Stimulated activated CD8-positive, alpha-beta memory T cell treated with anti-CD3 and anti-CD28 coated beads, Interleukin-2, amount 100 ng/mL, for 1 hour (primary cell): ENCODE measurements at places on chromosomes 11 and 22.

DNA sequence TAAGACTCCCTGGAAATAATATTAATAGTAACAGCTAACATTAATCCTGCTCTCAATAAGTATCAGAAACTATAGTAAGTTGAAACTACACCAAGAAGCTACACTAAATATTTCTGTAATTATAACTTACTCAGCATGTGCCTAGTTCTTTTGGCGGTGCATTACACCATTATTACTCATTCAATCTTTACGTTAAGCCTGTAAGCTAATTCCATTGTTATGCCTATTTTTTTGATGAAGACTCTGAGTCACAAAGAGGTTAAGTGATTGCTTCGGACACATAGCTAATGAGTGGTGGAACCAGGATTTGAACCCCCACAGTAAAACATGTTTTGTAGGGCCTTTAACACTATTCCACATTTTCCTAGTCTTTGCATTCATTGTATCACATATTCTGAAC, 111.6 kb downstream of the RASSF10 start:
- DNase-seq, result no peak

DNA sequence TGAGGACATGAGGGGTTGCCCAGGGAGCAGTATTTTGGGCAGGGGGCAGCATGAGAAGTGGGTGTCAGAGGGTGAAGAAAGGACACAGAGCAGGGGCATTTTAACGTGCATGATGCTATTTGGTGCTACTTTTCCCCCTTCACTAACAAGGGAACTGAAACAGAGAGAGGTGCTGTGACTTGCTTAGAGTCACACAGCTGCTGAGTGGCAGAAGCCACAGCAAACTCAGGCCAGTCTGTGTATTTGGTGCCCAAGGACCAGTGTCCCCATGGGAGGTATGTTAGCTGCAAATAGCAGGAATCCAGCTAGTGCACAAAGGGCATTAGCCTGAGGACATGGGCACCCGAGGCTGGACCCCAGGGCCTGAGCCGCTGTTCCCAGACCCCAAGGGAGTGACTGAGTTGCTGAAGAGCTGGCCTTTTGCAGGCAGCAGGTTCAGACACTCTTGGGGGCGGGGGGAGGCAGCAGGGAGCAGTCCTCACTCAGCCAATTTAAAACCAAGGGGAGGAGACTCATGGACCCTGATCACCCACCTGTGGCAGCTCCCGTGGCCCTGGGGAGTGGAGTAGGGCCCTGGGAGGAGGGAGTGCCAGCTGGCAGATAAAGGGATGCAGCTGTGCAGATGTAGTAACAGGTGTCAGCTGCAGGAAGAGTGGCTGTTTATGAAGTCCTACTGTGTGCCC, 14.6 kb downstream of the PARVG start:
- no peak for DNase-seq

DNA sequence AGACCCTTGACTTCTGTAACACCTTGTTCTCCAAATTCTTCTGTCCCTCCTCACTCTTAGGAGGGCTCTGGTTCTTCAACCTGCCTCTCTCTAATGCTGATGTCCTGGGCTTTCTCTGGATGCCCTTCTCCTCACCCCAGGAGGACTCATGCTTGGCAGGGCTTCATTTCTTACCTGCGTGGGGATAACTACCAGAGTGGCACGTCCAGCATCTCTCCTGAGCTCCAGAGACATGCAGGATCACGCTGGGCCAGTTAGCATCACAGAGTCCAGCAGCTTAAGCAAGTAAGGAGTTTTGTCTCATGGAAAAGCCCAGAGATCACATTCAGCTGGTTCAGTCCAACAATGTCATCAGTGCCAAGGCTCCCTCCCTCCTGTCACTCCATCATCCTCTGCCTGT, 36.4 kb downstream of the RTL6 start:
- no peak for DNase-seq

DNA sequence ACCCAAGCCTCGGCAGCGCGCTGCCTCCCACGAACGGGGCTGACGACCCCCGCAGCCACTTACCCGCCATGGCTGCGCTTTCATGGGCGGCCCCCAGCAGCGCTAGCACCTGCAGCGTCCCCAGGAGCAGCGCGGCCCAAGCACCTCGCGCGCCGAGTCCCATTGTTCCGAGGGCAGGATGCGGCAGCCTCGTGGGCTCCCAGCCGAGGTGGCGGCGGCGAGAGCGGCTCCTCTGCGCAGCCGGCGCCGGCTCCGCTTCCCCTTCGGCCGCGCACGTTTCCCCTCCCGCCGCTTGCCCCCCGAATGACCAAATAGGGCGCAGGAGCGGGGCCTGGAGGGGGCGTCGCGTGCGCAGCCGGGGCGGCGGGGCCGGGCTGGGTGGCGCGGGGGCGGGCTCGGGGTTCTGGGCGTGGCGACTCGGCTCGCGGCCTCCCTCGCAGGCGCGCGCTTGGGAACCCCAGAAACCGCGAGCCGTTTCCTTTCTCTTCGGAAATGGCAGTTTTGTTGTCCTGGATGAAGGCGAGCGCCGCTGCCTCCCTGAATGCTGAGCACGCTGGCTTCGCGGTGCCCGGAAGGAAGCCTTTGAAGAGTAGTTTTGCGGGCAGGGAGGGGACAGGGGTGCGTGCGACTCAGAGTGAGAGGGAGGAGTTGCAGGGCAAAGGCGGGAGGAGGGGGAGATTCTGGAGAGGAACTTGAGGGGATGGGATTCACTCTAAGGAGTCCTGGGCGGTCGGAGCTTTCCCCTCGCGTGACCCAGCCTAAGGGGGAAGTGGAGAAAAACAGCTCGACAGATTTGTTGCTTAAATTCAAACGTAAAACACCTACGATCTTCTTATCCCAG, at the start of gene TMEM123:
TSS of gene TMEM123 (minus strand) at position 305 of the 841 bp plus-strand sequence. CDS start at position 163, 142 bp downstream.
- peak; percentile 82 for DNase-seq

- no peak for DNase-seq
Measured at GRCh38 chr11:10906521-10906920, 48.7 kb upstream of the ZBED5 start.

DNA sequence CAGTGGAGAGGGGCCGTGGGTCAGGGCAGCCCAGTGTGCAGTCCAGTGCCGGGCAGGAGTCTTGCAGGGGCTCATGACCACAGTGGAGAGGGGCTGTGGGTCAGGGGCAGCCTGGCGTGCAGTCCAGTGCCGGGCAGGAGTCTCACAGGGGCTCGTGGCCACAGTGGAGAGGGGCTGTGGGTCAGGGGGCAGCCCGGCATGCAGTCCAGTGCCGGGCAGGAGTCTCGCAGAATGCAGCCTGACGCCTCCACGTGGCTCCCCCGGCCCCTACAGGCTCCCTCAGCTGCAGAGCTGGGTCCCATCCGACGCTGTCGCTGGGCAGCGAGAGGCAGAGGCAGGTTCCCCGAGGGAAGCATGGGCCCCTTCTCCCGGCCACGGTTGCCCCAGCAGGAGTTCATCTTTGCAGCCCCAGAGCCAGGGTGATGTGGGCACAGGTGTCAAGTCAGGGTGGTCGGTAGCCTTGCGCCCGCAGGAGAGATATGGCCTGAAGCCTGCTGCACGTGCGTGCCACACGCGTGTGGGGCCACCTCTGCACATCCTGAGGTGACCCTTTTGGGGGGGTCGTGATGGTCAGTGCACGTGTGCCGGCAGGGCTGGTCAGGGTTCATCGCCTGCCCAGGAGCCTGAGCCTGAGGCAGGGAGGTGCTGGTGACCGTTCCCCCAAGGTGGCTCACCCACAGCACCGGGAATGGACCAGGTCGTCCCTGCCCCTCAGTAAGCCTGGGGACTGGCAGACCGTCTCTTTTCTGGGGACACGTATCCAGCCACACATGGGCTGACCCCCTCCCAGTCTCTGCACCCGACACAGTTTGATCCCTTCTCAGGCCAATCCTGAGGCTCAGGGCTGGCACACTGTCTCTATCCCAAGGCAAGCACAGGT, 2.9 kb downstream of the IFITM5 start:
- DNase-seq, result no peak

GRCh38 chr11:41245704-41246398, 213.6 kb downstream of the LRRC4C start:
- DNase-seq, result no peak

- no peak for DNase-seq
Measured at GRCh38 chr11:46696212-46696558, 4.2 kb downstream of the ARHGAP1 start.

DNA sequence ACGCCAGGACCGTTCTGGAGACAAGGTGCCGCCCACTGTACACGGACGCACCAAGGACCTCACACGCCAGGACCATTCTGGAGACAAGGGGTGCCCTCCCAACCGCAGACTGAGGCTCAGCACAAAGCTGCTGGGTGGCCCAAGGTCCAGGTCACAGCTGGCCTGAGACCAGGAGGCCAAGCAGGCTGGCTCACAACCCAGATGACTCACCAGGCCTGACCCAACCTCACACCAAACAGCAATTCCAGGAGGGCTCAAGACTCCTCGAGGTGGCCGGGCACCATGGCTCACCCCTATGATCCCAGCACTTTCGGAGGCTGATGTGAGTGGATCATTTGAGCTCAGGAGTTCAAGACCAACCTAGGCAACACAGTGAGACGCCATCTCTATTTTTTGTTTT, 14.8 kb downstream of the BRD1 start:
- no peak for DNase-seq

DNA sequence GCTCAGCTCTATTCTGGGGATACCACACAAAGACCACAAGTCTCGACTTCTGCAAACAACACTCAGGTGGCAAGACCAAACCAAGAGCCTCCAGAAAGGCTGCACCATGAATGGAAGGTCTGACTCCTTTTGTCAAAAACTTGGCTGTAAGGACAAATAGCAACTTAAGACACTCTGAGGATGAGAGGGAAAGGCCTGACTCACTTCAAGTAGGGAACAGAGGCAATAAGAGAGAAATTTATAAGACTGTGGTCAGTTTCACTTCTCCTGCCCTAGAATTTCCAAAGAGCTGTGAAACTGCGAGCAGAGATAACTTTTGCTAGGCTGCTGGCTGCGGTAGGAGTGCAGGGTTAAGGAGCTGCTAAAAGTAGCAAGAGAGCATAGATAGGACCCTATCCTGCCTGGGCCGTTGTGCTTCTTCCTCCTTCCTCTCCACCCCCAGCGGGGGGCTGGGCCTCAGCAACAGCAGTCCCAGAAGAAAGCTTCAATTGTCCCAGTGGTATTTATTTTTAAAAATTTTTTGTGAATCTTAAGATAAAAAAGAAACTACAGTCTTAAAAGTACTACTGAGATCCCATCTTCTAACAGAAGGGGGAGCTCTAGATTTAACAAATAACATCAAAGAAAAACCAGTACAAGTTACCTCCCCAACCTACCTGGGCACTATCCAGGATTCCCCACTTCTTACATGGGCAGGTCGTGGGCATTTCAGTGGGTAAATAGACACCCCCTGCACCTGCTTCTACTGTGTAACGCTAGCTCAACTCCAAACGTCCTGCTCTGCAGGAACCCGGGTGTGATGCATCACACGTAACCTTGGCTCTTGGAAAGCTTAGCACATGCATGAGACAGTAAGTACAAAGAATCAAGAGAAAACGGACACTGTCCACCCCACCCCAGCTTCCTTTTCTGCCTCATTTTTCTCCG, 66.4 kb downstream of the SGSM3 start:
- no peak for DNase-seq

DNA sequence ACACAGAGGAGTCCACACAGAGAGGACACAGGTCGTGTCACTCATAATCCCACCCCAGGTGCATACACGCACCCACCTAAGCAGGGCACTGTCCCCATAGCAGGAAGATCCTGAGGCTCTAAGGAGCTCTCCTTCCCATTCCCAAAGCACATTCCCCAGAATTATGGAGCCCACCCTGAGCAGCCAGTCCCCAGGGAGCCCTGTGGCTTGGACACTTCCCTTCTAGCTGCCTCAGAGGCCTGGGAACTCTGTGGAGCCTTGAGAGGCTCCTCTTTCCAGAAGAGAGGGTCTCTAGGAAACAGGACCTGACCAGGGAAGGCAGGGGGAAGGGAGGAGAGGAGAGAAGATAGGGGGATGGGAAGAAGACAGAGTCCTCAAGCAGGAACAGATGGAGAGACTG, 29.8 kb downstream of the ARHGEF17 start:
- no peak for DNase-seq

- DNase-seq, result no peak
Measured at GRCh38 chr11:15558513-15559181, 443.9 kb downstream of the INSC start.

- DNase-seq, result no peak
Measured at GRCh38 chr11:62724171-62724570, 3.1 kb downstream of the HNRNPUL2 start.

GRCh38 chr11:33642461-33643166, 58.0 kb downstream of the C11orf91 start:
- no peak for DNase-seq

- peak; percentile 53 for DNase-seq
Measured at GRCh38 chr22:39003165-39003638, 10.9 kb upstream of the APOBEC3C start.

DNA sequence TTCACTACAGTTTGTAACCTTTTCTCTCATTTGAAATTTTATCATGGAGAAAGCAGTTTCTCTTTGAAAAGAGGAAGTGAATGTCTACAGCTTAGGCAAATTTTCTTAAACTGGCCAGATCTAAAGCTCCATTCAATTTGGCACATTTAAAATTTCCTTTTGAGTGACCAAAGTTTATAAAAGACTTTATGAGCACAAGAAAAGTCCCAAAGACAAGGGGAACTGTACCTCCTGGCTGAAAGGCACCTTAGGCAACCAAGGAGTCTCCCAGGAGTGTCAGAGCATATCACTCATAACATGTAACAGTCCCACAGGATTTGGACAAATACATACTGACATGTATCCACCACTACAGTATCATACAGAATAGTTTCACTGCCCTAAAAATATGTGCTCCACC, 41.3 kb downstream of the NARS2 start:
- DNase-seq, result no peak

GRCh38 chr11:104653407-104653806, 244.9 kb downstream of the CASP12 start:
- DNase-seq, result no peak

DNA sequence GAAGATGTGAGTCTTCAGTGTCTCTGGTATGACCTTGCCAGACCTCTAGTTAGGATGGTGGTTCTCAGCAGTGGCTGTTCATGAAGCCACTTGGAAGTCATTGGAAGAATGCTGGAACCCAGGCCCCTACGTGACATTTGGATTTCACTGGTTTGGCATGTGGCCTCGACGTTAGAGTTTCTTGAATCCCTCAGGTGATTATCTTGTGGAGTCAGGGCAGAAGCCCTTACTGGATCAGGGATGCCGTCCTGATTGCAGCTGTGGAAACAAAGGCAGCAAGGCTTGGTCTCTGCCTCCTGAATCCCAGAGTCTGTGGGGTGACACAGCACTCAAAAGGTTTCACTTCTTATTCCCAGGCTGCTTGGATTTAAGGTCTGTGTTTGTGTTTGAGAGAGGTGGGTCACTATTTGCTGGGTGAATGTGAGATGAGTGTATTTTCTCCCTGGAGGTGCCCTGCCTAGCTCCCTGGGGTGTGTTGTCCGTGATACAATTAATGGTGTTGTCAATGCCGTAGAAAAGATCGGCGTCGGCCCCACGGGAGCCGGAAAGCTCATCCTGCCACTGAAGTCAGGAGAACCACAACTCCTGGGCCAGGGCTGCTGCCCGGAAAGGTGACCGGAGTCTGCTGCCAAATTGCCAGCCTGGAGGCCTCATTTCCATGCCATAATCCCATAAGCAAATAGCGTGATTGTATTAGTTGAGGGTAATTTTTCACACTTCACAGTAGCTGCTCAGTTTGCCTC, 939.0 kb downstream of the BRD1 start:
- no peak for DNase-seq

GRCh38 chr22:33112580-33112979, 54.4 kb upstream of the SYN3 start:
- no peak for DNase-seq

GRCh38 chr11:57133366-57134038, 48.3 kb upstream of the LRRC55 start:
- no peak for DNase-seq

GRCh38 chr11:35144136-35144741, 5.3 kb downstream of the CD44 start:
- no peak for DNase-seq

GRCh38 chr22:44664149-44664548, 37.9 kb upstream of the PRR5 start:
- peak; percentile 37 for DNase-seq

GRCh38 chr22:24231706-24232105, 13.2 kb downstream of the GGT5 start:
- no peak for DNase-seq
